AG04450 (cell line): ENCODE measurements at places on chromosomes 3 and 15.

DNA sequence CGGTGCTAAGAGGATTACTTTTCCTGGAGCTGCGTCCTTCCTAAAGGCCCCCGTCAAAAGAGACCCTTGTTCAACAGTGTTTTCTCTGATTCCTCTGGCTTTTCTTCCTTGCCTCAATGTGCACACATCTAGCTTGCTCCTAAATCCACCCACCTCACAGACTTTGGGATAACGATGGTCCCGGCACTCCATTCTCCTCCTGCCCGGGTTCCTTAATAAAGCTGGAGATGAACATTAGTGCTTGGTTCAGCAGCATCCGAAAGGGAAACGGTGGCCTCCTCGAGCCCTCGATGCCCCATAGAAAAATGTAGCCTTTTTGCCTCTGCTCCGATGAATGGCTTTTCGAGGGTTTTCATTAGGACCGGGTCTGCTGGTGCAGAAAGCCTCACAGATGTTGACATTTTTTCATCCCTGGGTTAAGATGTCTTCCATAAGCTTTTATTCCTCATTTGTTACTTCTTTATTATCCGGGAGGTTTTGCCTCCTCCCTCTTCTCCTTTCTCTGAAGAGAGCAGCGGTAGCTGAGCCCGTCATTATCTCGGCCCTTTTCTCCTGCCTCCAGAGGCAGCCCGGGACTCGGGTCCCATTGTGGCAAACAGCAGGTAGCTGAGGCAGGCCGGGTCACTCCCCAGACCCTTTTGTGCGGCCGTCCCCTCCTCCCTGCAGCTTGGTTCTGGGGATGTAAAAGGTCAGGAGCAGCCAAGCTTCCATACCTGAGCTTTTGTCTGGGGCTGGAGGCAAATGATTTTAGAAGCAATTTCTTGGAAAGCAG, 64.6 kb downstream of the CPN2 start:
- DNase-seq = no peak

DNA sequence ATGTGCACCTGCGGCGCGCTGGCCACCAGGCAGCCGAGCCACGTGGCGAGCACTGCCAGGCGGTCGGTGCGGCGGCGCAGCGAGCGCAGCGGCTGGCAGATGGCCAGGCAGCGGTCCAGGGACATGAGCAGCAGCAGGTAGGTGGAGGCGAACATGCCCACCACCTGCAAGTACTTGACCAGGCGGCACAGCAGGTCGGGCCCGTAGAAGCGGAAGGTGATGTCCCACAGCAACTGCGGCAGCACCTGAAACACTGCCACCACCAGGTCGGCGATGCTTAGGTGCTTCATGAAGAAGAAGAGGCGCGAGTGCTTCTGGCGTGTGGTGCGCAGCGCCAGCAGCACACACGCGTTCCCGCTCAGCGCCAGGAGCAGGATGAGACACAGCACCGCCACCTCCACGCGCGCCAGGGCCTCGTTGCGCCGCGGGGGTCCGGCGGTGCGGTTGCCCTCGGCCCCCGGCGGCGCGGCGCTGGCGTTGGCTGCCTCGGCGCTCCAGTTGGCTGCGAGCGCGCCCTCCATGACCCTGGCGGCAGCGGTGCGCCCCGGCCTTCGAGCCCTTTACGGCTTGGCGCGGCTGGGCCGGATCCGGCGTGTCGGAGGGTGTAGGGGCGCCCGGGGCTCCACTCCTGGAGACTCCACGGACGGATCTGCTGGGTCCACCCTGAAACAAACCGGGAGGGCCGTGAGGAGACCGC, 1.6 kb downstream of the OXTR start:
- DNase-seq = no peak

GRCh38 chr3:189316296-189317019, 144.7 kb downstream of the TPRG1 start:
- no peak for DNase-seq

DNA sequence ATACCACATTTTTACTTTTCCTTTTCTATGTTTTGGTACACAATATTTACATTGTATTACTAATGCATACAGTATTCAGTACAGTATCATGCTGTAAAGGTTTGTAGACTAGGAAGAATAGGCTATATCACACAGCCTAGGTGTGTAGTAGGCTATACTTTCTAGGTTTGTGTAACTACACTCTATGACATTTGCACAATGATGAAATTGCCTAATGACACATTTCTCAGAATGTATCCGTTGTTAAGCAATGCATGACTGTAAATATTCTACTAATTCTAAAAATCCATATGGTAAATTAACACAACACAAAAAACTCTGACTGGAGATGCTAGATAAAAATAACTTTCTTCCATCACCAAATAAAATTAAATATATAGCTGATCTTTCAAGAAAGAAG, 16.2 kb downstream of the NEDD4 start:
- no peak for DNase-seq

DNA sequence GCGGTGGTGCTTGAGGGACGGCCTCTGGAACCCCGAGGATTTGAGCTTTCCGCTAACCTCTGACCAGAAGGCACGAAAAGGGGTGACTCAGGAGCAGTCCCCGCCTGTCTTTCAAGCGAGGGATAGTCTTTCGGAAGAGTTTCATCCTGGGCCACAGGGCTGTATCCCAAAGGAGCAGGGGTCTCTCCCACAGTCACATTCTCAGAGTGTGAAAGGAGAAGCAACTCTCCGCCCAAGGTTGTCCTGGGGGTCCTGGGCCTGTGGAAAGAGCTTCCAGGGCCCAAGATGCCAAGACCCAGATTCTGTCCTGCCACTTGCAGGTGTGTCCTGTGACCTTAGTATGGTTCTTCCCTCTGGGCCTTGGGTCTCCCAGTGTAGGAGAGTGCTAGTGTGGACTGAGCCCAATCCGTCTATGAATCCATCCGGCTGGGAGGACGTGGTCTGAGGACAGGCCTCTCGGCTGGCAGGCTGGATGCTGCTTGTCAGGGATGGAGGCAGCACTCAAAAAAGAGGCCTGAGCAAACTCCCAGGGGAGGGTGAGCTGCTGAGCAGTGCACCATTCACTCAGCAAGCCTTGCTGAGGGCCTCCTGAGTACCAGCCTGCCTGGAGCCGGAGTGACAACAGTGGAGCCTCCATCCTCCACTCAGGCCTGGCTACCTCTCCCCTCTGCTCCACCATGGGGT, 1.6 kb upstream of the DUSP7 start:
- DNase-seq = no peak

DNA sequence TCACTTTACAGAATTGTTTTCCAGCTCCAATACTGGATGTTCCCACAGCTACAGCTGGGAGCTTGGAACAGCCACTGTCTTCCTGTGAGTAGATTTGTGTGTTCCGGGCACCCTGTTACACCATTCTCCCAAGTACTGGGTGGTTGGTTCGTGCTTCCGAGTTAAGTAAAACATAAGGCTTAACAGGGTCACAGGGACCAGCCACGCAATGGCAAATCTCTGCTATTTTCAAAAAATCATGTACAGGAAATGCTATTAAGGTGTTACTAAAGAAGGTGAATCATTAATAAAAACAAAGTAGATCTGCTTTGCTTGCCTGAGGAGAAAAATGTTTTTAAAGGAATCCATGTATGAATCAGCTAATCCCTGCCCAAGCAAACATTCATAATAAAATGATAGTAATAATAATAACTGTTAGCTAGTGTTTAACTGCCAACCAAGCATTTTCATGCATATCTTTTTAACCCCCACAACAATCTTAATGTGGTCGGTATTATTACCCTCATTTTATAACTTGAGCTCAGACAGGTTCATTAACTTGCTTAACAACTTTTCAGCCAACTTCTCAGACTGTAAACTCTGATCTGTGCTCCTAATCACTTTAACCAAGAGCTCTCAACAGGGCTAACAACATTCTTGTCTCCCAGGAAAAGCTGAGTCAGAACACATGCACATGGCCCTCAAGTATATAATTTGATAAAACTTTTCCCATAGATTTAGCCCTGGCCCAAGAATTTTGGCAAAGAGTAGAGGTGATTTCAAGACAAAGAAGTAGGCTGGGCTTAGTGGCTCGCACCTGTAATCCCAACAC, 2.7 kb upstream of the C2CD4A start:
- no peak for DNase-seq

DNA sequence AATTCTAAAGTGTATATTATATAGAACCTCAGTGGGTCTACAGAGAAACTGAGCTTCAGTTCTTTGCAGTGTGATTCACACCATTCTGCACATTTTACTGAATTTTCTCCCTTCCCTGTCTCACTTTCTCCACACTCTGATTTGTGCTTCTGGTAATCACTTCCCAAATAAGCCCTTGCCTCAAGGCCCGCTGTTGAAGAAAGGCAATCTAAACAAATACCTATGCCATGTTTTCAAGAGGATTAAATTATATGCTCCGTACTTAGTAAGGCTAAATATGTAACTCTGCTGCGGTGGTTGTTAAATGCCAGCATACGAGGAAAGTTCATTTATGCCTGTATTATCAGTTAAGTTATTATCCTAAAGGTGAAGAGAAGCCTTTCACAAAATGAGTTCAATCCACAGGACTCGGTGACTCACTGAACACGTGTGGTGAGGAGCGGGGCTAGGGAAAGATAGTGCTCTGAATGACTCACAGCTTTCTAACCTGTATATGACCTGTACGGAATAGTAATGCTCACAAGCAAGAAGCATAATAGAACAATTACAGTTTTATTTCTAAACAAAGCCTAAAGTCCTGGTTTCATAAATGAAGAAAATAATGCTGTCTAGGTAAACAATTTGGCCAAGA, 25.1 kb downstream of the CNTN6 start:
- DNase-seq = no peak

DNA sequence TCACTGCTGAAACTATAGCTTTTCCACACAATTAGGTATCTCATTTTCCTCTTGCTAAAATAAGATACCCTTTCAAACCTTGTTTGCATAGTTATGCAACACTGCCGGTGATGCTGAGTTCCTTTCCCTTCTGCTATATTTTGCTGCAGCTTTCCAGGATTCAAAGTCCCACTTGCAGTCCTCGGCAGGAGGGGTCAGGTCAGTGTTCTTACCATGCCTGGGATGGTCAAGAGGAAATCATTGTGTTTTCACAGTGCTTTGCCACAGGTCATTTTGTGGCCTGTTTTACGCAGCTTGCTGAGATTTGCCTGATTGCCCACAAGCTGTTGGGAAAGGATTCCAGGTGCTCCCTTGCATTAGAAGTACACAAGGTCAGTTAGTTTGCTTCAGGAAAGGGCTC, 156.9 kb downstream of the B3GALNT1 start:
- no peak for DNase-seq

DNA sequence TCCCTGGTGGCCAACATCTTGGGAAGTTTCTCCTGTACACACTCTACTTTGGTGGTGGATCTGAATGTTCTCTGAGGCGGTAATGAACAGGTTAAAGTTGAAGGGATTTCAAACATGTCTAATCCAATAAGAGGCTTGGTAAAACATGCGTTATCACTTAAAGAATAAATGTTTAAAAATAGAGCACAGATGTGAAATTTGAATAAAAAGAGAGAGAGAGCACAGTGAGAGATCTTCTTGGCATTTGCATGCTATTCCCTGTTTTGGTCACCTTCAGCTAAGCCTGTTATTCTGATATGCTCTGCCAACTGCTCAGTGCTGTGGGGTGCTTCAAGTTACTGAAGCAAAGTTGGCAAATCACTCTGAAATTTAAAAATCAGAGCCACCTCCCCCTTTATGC, 237.7 kb upstream of the WNT5A start:
- no peak for DNase-seq

GRCh38 chr15:48856942-48857341, 21.0 kb upstream of the EID1 start:
- DNase-seq = no peak

GRCh38 chr3:158918008-158918407, 116.2 kb downstream of the MFSD1 start:
- no peak for DNase-seq

GRCh38 chr3:25365636-25366035, 62.4 kb upstream of the RARB start:
- no peak for DNase-seq
